ENCODE measurements at places on chromosomes 2 and 18.

DNA sequence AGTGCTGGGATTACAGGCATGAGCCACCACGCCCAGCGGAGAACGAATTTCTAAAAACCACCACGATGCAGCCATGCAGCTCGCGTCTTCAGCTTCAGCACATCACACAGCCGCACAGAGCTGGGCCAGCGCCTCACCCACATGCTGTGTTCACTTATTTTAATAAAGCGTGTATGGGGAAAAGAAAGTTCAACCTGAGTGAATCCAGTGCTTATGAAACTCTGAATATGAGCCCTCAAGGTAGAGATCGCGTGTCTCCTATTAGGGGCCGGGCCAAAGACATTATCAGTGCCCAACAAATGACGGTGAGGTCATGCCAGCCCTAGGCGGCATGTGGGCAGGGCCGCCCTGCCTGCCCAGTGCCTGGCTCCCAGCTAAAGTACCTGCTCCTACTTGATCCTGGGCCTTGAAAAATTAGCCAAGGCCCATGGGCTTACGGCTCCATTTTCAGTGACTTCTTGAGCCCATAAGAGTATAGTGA is 44.3 kb downstream of the SPRED2 start:
- DNase-seq, result no peak

DNA sequence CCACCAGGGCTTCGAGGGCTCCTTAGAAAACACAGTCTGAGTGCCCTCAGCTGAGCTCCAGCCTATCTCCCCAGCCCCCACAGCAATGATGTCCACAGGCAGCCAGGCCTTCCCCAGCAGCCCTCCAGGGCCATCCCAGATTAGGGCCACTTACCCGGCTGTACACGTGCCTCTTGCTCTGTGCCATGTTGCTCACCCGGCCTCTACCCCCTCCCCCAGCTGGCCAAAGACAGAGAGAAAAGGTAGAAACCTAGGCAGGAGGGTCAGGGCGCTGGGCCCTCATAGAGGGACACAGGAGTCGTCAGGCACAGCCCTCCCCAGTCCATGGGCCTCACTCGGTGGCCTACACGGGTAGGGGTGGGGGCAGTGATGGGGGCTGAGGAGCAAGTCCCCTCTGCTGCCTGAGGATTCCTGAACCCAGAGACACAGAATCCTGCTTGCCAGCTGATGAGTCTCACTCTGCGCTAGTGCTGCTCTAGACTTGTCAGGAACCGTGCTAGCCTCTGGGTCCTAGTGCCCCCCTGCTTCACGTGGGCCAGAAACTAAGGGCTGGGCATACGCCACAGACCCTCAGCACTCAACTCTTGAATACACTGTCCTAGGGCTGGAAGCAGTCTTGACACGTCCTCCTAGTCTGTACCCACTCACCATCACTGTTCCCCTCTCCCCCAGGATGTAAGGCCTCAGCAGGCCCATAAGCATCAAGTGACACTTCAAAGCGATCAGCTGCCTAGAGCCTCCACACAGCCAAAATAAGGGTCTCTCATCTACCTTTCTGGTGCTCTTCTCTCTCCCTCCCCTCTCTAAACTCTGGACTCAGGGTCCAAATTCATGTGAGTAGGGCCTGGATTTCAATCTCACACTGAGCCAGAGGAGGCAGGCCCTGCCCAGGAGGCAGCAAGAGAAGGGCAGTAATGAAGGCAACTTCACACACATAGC is at the start of gene DCTN1:
DCTN1 (minus strand) TSS at position 461 of the 939 bp plus-strand sequence; CDS start at position 187, 274 bp downstream.
- no peak for DNase-seq

DNA sequence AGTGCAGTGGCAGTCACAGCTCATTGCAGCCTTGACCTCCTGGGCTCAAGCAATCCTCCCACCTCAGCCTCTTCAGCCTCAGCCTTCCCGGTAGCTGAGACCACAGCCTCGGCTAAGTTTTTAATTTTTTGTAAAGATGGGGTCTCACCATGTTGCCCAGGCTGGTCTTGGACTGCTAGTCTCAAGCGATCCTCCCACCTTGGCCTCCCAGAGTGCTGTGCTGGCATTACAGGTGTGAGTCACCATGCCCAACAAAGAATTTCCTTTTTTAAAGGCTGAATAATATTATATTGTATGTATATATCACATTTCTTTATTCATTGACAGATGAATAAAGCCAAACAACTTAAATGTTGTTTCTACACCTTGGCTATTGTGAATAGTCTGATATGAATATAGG is 42.5 kb downstream of the MOB4 start:
- no peak for DNase-seq

GRCh38 chr18:9808295-9809241 is 77.2 kb upstream of the TXNDC2 start:
- no peak for DNase-seq

GRCh38 chr2:127984551-127984950 is 43.3 kb downstream of the SAP130 start:
- DNase-seq, result no peak

All from activated T-helper 1 cell treated with Interleukin-2 at 50 U/mL for 16 hours (primary cell).